ENCODE measurements at places on chromosomes 11 and 22. TPM values are rescaled to one million over a fixed set of nuclear protein-coding genes. Genes with fewer than 3 reads are reported as not detected.

Gene P2RX3
- not detected for polyA plus RNA-seq

- DNase-seq, result no peak
Observed at GRCh38 chr22:28759861-28760560, 12.5 kb upstream of the CCDC117 start.

- DNase-seq, result no peak
Observed at GRCh38 chr22:27159716-27160295, 502.4 kb downstream of the MIAT start.

- DNase-seq, result no peak
Observed at GRCh38 chr11:7858006-7858405, 61.3 kb upstream of the OR5P2 start.

Gene CD59
- polyA plus RNA-seq, result 1,025 TPM

Gene TENM4
- polyA plus RNA-seq, result 0.36 TPM

Gene PKP3
- polyA plus RNA-seq, result 0.42 TPM

DNA sequence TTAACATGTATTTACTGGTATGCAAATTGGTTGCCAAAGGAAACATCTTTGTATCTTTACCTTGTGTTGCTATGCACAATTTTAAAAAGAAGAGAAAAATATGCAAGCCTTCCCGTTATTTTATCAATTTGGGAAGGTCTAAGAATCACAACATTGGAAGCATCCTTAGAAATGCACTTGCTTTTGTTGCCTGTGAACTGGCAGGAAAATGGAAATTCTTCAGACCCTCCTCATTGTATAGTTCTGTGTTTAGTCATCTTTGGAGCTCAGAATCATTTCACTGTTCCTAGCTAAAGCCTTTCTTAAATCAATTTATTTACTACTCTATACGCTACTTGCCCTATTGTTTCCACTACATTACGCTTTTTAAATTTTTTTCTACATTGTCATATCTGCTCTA, 574.5 kb downstream of the DLG2 start:
- DNase-seq, result no peak

GRCh38 chr11:331358-332060, 10.8 kb upstream of the IFITM3 start:
- no peak for DNase-seq
